T-helper 2 cell treated with Interferon-gamma antibody and Interleukin-4, amounts not matched to agents 100 ng/mL and 5 ng/mL, for 36 hours (primary cell): ENCODE measurements at places on chromosomes 2 and 18. TPM values are rescaled to one million over a fixed set of nuclear protein-coding genes. Genes with fewer than 3 reads are reported as not detected.

Gene CFAP65
- not detected in 2 replicates for total RNA-seq

Gene DCDC2C
- total RNA-seq = not detected in 2 replicates

Gene SLC4A3
- total RNA-seq = not detected in 2 replicates

Gene ATRAID
- total RNA-seq = 78.3 and 82.5 TPM in 2 replicates

Gene TMBIM1
- 86.1 and 89.3 TPM in 2 replicates for total RNA-seq

Gene SLC9A4
- total RNA-seq = 0.11 and 0.18 TPM in 2 replicates

Gene CFAP53
- total RNA-seq = 0.34 and 0.55 TPM in 2 replicates

Gene NTSR2
- not detected in 2 replicates for total RNA-seq

Gene NEU2
- total RNA-seq = not detected in 2 replicates

Gene SMCHD1
- total RNA-seq = 142 and 144 TPM in 2 replicates

Gene CD8B2
- total RNA-seq = 0.11 TPM in 1 of 2 replicates, not detected in the other

Gene ARHGEF33
- total RNA-seq = 0.32 TPM in 1 of 2 replicates, not detected in the other

Gene ACTG2
- not detected in 2 replicates for total RNA-seq

Gene FRZB
- total RNA-seq = not detected in 2 replicates

Gene CHRND
- not detected in 2 replicates for total RNA-seq
